EL (cell line): ENCODE measurements at places on chromosomes 3 and 15.
A peak's percentile ranks its signal among the peaks of the same experiment; 100 is the strongest.

- DNase-seq = no peak
Measured at GRCh38 chr3:158492685-158493084, 78.3 kb upstream of the MLF1 start.

DNA sequence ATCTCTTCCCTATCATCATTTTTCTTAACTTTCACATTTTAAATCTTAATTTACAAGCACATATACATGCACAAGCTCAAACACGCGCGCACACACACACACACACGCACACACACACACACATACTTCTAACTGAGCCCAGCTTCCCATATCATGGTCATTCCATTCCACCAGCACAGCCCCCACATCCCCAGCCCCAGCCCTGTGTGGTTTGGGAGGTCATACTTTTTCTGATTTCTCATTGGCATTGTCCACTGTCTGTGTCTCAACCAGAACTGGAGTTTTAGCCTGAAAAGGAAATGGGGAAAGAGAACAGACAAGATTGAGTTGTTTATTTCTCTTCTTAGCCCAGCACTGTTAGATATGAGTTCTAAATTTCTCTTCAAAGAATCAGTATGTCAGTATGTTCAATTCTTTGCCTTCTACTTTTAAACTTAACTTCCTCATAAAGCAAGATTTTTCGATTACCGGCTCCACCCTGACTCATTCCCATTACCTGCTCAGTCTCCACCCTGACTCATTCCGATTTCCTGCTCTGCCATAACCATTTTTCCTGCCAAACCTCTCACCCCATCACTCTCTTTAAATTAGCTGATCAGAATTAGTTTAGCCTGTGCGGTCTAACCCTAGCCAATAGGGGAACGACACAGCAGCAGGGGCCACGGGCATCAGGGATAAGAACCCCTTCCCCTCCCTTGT lies 6.4 kb downstream of the IQCF1 start:
- no peak for DNase-seq

GRCh38 chr3:148740291-148740690 lies 42.6 kb downstream of the AGTR1 start:
- DNase-seq = no peak

DNA sequence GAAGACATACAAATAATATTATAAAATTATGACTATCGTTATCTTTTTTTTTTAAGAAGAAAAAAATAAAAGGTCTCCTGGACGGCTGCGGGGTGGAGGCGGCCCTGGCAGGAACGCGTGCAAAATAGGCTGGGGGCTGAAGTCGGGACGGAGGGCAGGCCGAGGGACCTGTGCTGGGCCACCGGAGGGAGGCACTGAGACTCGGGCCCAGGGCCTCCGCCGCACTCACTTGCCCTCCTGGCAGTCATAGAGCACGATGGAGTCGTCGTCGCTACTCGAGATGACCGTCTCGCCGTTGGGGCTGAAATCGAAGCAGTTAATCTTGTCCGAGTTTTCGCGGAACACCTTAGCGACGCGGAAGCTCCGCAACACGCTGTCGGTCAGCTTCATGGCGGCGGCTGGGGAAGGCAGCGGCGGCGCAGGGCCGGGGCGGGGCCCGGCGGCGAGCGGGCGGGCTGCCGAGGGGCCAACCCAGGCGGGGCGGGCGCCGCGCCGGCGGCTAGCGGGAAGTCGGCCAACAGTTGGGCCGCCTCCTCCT lies 408 bp downstream of the WDR82 start:
- no peak for DNase-seq

- DNase-seq = no peak
Measured at GRCh38 chr3:131114256-131114655, 87.6 kb downstream of the NEK11 start.

DNA sequence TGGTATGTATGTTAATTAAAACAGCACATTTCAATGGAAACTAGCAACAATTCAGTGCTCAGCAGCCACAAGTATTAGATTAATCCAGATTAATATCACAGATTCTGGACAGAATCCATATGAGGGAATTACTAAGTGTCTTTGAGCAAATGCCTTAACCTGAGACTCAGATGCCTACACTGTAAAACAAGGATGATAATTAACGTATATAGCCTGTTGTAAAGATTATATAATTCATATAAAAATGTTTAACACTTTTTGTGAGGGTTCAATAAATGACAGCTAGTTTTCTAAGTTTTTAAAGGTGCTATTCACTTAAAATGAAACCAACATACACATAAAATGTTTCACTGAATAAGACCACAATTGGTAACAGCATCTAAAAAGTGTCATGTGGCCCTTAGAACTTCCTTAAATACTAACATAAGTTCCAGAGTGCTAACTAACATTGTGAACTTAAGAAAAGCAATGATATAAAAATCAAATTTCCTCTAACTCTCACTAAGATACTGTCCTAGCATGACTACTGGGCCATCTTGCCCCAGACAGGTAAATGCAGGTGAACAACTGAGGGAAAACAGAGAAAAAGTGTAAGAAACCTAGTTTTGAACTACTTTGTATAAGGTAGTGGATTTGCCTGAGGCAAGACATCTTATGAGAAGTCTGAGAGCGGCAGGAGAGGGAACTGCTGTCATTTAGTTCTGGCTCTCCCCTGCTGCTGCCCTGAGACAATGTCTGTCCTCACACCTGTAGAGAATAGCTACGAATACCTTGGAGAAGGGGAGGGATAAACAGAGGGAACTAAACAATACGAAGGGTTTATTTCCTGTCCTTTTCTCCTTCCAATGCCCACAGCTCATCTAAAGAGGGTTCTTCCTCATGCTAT lies 151.3 kb downstream of the ADAM10 start:
- DNase-seq = no peak

- no peak for DNase-seq
Measured at GRCh38 chr3:57383406-57383805, 90.9 kb upstream of the ASB14 start.

DNA sequence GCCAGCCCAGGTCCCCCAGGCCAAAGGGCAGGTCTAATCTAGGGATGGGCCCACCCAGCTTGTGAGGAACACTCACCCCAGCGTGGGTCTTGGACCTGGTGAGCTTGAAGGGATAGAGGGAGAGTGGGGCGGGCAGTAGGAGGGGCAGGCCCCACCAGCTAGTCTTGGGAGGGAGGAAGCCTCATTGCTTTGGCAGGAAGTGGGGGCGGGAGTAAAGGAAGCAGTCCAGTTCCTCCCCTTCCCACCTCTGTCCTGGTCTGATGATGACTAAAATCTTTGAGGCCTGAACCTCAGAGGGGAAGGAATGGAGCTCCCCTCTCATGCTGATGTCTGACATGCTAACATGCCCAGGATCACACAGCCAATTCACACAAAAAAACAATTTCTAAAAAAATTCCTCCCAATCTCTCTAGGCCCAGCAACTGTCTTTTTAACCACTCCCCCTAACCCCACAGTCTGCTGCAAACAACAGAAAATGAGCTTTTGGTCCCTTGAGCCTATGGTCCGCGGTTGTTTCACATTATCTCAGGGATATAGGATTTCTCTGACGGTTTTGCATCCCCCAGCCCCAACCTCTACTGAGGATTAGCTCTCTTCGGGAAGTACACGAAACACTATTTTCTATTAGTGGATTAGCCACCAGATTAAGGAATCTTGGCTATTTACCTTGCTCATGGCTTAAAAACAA lies 30.7 kb upstream of the DUSP7 start:
- peak; percentile 64 for DNase-seq

DNA sequence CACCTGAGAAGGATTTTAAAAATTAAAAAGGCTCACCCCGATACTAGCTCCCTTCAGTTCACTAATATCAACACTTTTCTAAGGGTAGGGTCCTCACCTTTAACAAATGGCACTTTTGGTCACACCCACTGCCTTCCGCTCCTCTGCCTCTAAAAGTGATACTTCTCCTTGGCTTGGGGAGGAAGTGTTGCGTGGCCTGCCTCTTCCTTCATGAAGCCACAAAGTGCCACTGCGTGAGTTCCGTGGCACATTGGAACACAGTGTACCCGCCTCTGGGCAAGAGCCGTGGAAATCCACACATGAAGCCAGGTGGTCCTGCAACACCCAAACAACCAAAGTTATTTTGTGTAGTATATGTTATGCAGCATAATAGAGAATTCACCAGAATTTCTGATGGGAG lies 3.9 kb downstream of the B4GALT4 start:
- no peak for DNase-seq

- no peak for DNase-seq
Measured at GRCh38 chr15:70272565-70273355, 175.0 kb upstream of the TLE3 start.

DNA sequence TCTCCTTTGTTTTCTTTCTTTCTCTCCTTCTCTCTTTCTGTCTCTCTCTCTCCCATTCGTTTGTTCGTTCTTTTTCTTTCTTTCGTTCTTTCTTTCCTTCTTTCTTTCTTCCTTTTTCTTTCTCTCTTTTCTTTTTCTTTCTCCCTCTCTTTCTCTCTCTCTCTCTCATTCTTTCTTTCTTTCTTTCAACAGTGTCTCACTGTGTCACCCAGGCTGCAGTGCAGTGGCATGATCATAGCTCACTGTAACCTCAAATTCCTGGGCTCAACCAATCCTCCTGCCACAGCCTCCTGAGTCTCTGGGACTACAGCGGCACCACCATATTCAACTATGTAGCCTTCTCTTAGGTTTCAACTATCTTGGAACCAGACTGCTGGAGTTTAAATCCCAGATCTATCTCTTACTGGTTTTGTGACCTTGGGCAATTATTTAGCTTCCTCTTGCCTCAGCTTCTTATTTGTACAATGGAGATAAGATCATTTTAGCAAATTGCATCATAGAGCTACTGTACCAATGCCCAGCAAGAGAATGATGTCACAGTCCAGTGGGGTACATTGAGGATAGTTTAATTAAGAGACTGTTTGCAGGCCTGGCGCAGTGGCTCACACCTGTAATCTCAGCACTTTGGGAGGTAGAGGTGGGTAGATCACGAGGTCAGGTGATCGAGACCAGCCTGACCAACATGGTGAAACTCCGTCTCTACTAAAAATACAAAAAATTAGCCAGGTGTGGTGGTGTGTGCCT lies 27.3 kb upstream of the PARL start:
- DNase-seq = no peak

- no peak for DNase-seq
Measured at GRCh38 chr15:68423359-68424296, 8.3 kb downstream of the ITGA11 start.

DNA sequence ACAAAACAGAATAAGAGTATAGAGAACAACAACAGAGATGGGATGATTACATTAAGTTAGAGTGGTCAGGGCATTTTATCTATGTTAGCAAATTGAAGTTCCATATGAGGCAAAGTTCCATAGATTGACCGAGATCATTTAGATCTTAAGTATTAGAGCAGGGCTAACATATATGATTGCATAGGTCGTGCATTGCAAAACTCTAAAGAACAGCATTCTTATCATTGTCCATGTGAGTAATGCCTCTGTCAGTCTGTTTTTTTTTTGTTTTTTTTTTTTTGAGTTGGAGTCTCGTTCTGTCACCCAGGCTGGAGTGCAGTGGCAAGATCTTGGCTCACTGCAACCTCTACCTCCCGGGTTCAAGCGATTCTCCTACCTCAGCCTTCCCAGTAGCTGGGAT lies 341.7 kb upstream of the KCNH8 start:
- no peak for DNase-seq

DNA sequence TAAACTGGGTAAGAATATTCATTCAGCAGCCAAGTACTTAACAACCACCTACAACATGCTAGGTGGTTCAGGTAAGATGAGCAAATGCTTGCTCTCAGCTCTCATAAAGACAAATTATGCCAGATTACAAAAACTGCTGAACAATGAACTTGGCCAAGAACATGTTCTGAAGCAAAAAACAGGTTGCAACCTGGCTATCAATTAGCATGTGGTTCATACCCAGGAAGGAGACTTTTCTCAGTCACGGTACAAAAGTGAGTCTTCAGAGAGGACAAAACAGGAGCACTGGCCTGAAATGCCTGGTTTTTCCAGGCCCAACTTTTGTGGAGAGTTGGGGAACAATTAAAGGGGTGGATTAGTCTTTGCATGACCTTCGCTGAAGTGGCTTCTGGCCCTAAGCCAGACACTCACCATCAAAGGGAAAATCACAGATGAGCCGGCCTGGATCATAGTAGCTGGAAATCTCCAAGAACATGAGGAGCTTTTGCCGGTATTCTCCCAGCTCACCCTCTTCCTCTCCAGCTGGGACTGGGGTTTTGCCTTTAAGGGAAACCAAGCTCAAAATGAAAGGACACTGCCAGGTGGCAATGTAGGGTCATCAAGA lies 7.6 kb upstream of the PLA2G4F start:
- DNase-seq = no peak

GRCh38 chr3:176351408-176351807 lies 845.9 kb downstream of the TBL1XR1 start:
- peak; percentile 30 for DNase-seq

DNA sequence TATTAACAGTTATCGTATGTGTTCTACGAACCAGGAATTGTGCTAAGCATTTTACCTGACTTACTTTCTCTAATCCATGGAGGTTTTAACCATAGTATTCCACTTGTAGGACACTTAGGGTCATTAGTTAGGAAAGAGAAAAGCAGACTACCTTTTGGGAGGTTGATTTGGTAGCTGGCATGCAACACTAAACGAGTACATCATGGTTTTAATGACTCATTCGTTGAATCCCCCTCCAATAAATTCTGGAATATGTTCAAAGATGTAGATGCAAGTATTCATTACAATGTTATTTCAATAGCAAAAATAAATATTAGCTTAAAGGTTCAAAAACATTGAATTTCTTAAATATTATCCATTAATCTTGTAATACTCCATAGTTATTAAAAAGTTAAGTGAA lies 162.5 kb downstream of the FMN1 start:
- DNase-seq = peak; percentile 8

DNA sequence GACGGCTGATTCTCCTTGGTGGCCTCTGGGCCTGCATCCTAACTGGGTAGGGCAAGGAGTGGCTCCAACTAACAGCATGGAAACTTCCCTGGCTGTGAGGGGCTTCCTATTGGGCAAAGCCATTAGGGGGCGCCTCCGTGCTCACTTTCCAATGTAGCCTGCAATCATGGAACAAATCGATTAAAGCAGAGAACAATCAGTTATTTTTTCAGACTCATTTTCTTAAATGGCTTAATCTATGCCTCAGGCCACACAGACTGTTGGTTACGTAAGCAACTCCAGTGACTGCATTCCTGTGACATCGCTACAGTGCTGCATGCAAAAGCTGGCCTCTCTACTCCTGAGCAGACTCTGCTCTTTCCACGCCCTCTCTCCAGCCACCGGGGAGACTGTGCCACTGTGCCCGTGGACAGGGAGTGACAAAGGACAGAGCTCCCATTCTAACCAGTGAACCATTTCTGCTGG lies 278.9 kb downstream of the KLF13 start:
- DNase-seq = peak; percentile 68

- DNase-seq = no peak
Measured at GRCh38 chr3:126050626-126051025, 33.3 kb downstream of the SLC41A3 start.
